ENCODE measurements at places on chromosomes 7 and 10. TPM values are rescaled to one million over a fixed set of nuclear protein-coding genes. Genes with fewer than 3 reads are reported as not detected.

CALCR gene
- not detected for total RNA-seq

ZNF775 gene
- 3.2 TPM for total RNA-seq

HKDC1 gene
- total RNA-seq: 0.42 TPM

GRCh38 chr7:133502498-133502897 lies 249.6 kb downstream of the EXOC4 start:
- no peak for ATAC-seq

- no peak for ATAC-seq
Observed at GRCh38 chr7:81534446-81534845, 235.4 kb downstream of the HGF start.

- no peak for ATAC-seq
Observed at GRCh38 chr7:129252128-129252527, 27.3 kb downstream of the AHCYL2 start.

DNA sequence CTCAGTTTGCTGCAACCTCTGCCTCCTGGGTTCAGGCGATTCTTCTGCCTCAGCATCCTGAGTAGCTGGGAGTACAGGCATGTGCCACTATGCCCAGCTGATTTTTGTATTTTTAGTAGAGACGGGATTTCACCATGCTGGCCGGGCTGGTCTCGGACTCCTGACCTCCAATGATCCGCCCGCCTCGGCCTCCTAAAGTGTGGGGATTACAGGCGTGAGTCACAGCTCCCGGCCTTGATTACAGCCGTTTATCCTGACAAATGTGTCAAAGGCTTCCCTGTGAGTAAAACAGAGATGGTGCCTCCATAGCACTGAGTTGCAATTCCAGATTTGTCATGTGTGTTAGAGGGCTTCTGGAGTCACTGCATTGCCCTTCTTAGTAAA lies 273.7 kb downstream of the CCDC3 start:
- no peak for ATAC-seq

DNA sequence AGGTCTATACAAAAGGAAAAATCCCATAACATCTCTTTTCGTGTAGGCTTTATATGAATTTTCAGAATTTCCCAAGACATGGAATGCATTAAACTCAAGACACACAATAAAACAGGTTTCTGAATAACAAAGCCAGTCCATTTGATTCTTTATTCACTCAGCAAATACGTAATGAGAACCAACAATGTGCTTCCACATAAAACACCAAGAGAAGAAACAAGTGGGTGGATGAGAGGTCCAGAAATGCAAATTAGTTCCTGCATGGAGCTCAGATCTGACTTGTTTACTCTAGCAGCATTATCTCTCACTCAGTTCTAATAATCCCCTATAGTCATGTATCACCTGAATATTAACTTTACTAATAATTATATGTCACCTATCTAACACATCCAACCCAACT lies 249.5 kb downstream of the LRRTM3 start:
- no peak for ATAC-seq

DNA sequence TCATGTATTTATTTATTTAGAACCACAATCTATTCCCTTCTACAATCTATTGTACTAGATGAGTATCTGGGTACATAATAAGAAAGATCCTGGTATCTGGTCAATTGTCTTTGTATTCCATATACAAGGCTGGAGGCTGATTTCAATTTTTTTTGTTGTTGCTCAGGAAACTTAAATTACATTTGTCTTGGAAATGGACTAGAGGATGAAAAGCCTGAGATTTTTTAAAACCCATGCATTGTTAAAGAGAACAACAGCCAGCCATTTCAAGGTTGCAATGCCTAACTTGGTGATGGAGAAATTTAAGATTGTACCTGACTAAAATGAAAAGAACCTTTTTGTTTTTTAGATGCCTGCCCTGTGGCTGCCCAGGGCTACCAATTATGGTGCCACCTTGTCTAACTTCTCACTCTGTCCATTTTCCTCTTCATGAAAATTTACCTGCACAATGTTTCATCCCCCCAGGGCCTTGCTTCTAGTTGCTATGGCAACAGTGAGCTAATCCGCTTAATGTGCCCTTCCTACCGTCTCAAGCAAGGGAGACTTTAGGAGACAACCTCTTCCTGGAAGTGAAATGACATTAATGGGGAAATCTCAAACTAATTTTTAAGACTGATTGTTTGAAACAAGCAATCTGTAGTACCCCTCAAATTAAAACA lies 203.7 kb upstream of the PHYHIPL start:
- no peak for ATAC-seq

- ATAC-seq: no peak
Observed at GRCh38 chr10:80452069-80452468, 2.0 kb upstream of the TSPAN14 start.

- ATAC-seq: no peak
Observed at GRCh38 chr7:18445916-18446520, 49.5 kb upstream of the HDAC9 start.

DNA sequence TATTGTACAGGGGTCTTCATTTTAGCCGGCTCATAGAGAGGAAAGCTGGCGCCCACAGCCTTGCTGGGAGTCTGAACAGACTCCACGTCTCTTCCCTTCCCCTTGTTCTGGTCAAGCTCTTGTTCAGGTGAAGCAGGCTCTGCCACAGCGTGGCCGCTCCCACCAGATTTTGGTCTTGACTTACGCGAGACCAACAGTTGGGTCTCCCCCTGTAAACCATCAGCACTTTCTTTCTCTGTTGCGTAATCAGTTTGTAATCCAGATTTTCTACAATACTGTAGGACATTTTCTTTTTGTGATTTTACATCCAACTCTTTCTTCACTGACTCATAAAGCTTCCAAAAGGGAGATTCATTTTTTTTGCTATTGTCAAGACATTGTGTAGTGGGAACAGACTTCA lies 10.9 kb downstream of the MKI67 start:
- no peak for ATAC-seq

DNA sequence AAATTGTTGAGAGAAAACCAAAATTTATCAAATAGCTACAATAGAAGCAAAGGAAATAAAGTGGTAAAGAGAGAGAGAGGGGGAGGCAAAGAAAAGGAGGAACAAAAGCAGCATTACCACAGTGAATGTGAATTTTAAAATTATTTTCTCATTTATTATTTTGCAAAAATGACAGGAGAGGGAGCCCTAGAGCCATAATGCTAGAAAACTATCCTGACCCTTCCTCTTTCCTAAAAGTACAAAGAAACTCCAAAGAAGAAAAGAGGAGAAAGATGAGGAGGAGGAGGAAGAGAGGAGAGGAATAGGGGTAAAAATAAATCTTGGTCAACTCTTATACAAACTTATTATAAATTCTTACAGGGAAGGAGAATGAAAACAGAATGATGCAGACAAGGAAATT lies 921.5 kb downstream of the NRG3 start:
- no peak for ATAC-seq

- ATAC-seq: no peak
Observed at GRCh38 chr10:9508606-9509005, 1454.1 kb downstream of the GATA3 start.

DNA sequence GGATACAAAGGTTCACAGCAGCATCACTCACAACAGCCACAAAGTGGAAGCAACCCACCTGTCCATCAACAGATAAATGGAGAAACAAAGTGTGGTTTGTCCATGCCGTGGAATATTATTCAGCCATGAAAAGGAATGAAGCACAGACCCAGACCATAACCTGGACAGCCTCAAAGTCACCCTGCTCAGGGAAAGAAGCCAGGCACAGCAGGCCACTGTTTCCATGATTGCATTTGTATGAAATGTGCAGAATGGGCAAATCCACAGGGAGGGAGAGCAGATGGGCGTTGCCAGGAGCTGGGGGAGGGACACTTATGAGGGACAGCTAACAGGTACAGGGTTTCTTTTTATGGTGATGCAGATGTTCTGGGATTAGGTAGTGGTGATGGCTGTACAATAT lies 30.3 kb downstream of the FOXL3 start:
- ATAC-seq: no peak

- no peak for ATAC-seq
Observed at GRCh38 chr10:31574577-31574976, 255.6 kb downstream of the ZEB1 start.

DNA sequence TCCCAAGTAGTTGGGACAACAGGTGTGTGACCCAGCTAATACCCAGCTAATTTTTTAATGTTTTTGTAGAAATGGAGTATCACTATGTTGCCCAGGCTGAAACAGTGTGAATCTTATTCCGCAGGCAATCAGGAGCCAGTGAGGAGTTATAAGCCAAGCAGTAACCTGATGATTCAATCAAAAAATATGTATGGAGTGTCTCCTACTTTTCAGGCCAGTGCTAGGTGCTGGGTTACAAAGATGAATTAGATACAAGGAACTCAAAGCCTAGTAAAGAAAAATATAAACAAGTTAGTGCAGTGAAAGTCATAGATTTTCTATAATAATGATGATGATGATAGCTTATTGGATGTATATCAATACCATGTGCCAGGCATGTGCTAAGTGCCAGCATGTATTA lies 13.2 kb upstream of the IFRD1 start:
- ATAC-seq: no peak

- no peak for ATAC-seq
Observed at GRCh38 chr7:155762655-155763054, 49.6 kb downstream of the SHH start.

GRCh38 chr7:17166824-17167379 lies 131.6 kb upstream of the AHR start:
- peak; percentile 87 for ATAC-seq

DNA sequence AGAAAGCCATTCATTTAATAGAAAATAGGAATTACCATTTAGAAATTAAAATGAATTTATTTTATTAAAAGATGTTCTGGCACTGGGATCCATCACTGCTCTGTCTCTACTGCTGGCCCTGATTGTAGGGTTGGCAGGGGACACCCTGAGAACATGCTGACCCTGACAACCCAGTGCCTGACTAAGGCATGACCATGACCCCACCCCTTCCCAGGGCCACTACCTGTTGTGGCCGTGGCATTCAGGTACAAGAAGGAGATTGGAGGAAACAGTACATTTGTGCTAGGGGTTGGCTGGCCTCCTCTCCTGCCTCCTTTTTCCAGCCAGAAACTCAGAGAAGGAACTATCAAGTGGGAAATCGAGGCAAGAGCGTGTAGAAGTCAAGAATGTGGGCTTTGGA lies 197.0 kb upstream of the ZMIZ1 start:
- ATAC-seq: no peak

GRCh38 chr10:89001729-89002072 lies 11.1 kb downstream of the FAS start:
- ATAC-seq: peak; percentile 20
